ENCODE measurements at places on chromosomes 1 and 21. TPM values are rescaled to one million over a fixed set of nuclear protein-coding genes. Genes with fewer than 3 reads are reported as not detected.

GRCh38 chr1:29437946-29438345 is 201.6 kb downstream of the PTPRU start:
- no peak for DNase-seq

GRCh38 chr21:41765973-41766882 is 624 bp downstream of the RIPK4 start:
- no peak for DNase-seq

DNA sequence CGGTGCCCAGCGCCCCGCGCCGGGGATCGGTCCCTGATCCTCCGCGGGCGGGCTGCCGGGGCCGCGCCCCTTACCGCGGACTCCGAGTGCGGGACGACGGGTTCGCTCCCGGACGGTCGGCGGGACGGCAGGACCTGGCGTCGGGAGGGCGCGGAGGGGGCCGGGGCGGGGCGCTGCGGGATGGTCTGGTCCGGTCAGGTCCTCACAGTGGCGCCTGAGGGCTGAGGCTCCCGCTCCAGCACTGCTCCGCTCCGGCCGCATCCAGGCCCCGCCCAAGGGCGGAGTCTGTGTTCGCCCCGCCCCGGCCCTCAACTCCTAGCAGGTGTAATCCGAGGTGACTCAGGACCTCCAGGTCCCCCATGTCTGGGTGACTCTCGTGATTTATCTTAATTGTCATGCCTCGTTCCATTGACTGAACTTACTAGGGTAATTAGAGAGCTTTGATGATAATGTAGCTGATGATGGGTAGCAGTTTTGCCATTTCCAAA is at the start of gene RAB3B:
TSS of gene RAB3B (minus strand) at position 223 of the 488 bp plus-strand sequence. CDS start 13,583 bp downstream, outside the sequence.
- DNase-seq, result peak; percentile 91

GRCh38 chr1:36083635-36084496 is at the start of gene TEKT2:
TSS of gene TEKT2 (plus strand) at chr1:36084094. CDS start at chr1:36084922, 828 bp downstream.
- peak; percentile 41 for DNase-seq

GRCh38 chr1:221157026-221157761 is 278.0 kb downstream of the HLX start:
- DNase-seq, result no peak

DNA sequence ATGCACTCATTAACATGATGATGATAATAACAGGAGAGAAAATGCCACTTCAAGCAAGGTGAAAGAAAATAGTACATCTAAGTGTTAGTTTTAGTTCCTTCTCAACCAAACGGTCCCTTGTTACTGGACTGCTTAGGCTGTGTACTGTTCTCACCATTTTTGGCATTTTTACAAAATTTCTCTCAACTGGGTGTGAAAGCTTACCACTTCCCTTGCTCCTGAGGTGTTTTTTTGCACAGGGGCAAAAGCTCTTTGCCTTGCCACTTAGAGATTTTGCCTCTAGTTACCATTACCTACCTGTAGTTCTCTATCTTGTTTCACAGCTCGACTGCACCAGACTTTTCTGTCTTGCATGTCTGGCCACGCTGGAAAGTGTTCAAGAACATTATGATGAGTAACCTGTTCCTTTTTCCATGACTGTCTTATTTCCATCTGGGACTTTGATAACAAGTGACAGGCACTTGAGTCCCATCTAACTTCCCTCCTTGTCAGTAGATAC is 10.7 kb downstream of the NEK7 start:
- no peak for DNase-seq

DNA sequence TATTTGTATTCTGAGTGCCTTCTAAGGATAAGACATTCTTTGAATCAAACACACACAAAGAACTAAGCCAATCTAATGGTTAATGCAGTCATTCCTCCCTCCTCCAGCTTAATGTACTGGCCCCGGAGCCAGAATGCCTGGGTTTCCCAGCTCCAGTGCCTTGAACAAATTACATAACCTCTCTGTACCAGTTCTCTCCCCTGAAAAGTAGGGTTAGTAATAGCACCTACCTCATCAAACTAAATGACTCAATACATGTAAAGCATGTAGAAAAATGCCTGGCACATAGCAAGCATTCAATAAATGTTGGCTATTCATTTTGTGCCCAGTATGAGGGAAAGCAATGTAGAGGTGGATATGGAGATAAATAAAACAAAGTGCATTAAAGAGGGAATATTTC is 14.0 kb downstream of the C1orf52 start:
- DNase-seq, result no peak

GRCh38 chr1:206887701-206888100 is 9.5 kb upstream of the IL24 start:
- DNase-seq, result no peak

- no peak for DNase-seq
Observed at GRCh38 chr1:218407630-218408029, 62.5 kb downstream of the TGFB2 start.

DNA sequence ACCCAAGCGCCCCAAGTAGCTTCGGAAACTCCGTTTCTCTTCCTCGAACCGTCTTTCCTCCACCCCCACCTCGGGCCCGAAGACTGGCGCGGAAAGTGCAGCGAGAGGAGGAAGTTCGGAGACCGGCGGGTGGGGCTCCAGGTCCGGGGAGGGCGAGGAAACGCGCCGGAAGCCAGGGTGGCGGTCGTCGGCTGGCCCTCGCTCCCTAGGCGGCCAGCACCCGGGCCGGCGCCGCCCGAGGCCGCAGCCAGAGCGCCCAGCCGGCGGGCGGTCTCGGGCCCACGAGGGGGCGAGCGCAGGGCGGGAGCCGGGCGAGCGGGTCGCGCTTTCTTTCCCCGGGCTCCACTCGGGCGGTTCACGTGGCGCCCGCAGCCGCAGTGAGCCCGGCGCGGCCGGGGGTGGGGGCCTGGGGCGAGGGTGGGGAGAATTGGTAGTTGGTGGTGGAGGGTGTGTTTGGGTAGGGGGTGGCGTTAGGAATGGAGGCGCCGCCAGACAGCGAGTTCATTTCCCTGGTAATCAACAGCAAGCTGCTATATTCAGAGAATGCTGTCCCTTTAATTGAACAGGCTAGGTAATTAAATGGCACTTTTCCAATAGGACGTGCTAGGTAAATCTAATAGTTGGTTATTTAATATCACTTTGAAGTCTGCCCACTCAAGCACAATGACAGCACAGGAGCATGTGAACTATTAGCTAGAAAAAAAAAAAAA is 6.7 kb downstream of the LMO4 start:
- DNase-seq, result peak; percentile 96

GRCh38 chr1:41414296-41414695 is 53.1 kb downstream of the FOXO6 start:
- no peak for DNase-seq

DNA sequence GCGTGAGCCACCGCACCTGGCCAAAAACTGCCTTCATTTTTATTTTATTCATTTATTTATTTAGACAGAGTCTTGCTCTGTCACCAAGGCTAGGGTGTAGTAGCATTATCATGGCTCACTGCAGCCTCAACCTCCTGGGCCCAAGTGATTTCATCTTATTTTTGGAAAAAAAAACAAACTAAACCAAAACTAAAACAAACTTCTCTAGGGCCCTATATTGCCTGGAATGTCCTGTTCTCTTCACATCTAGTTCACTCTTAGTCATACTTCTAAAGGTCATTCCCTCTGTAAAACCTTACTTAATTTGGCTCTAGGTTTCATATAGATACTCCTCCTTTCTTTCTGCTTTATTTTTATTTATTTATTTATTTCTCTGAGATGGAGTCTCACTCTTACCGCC is 15.6 kb downstream of the RPS27 start:
- DNase-seq, result no peak

- no peak for DNase-seq
Observed at GRCh38 chr1:5481889-5482288, 510.3 kb downstream of the NPHP4 start.

GRCh38 chr1:238772322-238772721 is 614.0 kb upstream of the CHRM3 start:
- DNase-seq, result no peak

GRCh38 chr1:65845535-65846060 is 52.9 kb downstream of the PDE4B start:
- no peak for DNase-seq

DNA sequence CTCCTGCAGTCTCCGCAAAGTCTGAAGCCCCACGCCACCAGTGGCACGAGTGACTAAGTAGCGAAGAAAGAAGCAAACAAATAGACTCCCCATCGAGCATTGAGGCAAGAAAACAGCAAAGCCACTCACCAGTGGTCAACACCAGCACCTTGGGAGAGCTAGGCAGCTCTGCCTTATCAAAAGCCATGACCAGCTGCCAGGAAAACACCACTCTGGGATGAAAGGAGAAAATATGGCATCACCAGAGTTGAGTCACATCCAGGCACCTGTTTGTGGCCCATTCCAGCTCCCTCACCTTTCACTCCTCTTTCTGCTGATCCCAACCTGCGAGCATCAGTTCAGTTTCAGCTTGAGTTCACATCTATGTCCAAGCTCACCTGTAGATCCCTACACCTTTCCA is 17.2 kb downstream of the PDZK1 start:
- DNase-seq, result no peak

- peak; percentile 61 for DNase-seq
Observed at GRCh38 chr1:61742620-61743430, 545 bp downstream of the PATJ start.

DNA sequence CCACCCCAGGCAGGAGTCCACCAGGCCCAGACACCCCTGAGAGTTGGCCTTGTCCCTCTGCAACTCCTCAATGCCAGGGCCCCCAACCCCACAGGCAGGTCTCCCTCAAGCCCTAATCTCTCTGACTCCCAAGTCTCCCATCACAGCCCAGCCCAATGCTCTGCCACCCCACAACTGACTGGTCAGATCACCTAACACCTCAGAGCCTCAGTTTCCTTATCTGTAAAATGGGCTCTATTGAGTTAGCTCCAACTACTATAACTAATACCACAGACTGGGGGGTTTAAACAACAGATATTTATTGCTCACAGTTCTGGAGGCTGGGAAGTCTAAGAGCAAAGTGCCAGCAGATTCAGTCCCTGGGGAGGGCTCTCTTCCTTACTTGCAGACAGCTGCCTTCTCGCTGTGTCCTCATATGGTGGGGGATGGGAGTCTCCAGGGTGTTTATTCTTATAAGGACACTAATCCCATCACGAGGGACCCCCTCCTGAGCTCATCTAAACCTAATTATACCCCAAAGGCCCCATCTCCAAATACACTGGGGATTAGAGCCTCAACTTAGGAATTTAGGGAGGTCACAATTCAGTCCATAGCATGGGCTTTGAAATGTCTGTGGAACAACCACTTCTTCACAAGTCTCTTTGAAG is 34.9 kb upstream of the ZC3H12A start:
- no peak for DNase-seq

DNA sequence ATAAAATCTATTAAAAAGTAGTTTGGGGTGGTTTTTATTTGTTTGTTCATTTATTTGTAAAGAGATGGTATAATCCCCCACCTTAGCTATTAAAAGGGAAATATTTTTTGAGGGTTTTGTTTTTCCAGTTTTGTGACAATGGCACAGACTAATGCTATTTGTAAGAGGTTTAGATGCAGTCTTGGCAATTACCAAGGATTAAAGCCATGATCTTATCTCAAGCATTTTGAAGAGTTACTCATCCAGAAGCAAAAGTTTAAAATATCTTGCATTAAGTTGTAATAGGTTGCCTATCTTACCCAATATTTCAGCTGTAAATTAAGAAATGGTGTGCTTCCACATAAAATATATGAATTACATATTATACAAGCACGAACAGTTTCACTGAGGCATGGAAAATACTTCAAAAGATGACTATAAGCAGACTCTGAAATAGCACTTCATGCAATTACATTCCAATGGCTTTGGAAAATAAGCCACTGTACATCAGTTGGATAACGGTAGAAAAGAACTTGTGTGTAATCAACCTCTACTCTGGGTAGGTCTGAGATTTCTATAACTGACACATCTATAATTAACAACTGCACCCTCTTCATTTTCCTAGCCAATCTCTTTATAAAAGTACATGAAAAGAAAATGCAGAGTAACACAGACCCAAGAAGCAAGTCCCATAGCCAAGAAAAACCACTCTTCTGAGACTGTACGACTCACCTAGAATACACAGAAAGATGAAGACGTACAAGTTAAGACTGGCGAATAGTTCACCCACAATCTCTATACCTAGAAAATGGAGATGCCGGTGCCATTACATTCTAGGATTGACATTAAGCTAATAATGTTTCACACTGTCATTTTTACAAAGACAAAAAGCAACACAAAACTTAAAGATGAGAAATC is 95.2 kb downstream of the PTPN14 start:
- no peak for DNase-seq

DNA sequence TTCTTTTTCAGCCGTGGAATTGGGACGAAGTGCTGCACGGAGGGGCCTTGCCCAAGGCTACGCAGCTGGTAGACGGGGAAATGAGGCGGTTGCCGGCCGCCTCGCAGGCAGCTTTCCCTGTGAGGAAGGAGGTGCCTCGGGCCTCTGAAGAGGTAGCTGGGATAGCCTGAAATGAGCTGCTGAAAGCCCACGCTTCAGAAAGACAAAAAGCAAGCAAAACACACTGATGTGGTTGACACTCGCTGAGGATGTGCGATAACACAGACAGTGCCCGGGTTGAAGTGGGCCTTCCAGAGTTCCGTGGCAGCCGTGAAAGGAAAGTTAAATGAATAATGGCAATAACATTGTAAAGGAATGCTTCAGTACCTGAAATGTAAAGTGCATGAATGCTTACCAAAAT is 47.2 kb downstream of the S1PR1 start:
- no peak for DNase-seq

DNA sequence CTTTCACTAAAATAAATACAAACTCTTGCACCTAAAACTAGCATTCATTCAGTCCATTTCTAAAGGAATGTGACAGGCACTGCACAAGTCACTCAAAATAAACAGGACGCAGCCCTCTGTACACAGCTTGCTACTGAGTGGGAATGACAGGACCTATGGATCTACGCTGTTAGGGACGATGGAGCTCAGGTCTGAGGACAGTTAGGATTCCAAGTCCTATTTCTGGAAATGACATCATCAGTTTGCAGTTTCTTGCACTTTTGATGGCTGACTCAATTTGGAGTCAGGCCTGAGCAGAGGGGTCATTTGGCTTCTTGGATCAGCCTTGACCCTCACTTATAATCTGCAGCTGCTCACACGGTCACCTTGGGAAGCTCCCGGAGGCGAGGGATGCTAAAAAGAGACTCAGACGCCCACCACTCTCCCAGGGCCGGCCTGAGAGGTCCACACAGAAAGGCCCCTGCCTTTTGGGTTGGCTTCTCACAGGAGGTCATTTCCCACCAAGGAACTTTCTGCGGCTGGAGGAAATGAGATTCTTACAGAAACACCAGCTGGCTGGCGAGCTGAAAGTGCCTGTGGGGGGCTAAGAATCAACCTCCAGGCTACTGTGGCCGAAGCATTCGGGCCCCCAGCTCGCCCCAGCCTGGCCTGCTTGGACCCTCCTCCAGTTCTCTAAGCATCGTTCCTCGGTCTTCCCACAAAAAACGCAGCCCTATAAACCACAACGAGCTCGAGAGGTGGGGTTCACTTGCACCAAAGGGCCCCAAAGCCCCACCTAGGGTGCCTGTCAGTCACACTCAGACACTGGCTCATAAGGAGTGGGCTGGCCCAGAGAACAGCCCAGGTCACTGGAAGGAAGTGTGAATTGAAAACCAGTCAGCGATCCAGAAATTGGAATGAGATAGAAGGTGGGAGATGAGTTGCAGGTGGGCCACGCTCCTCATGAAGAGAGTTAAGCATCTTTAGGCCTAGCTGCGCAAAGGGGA is 8.9 kb upstream of the PDE9A start:
- peak; percentile 20 for DNase-seq

MIB2 gene
- 43.2 TPM for polyA plus RNA-seq

OR6K6 gene
- not detected for polyA plus RNA-seq

HAO2 gene
- polyA plus RNA-seq, result 0.42 TPM

GNG4 gene
- 1.5 TPM for polyA plus RNA-seq

GNAT2 gene
- polyA plus RNA-seq, result not detected

INSRR gene
- 0.03 TPM for polyA plus RNA-seq

C1orf141 gene
- 0.24 TPM for polyA plus RNA-seq

TGFB2 gene
- polyA plus RNA-seq, result 140 TPM

Data from left lung (tissue), 14 donors.